CMK (cell line): ENCODE measurements at places on chromosomes 2 and 18.
A peak's percentile ranks its signal among the peaks of the same experiment; 100 is the strongest.

DNA sequence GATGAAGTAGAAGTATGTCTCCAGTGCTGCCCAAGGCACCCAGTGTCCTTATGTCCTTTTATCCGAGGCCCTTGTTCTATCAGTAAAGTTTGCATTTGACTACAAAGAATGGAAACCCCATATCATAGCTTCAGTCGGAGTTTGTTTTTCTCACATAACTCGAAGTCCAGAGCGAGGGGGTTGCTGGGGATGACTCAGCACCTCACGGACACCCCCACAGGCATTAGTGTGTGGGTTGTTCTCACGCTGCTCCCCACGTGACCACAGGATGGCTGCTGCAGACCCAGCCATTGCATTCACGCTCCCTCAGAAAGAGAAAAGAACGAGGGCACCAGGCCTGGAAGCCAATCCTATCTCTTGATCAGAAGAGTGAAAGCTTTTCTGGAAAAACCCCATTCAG, 27.8 kb downstream of the SALL3 start:
- no peak for DNase-seq

- DNase-seq = no peak
These were observed 274.0 kb upstream of the SPRED2 start for GRCh38 chr2:65706411-65706810.

GRCh38 chr2:62705859-62706720, 577 bp downstream of the EHBP1 start:
- peak; percentile 17 for DNase-seq

- DNase-seq = no peak
These were observed 58.4 kb upstream of the POMC start for GRCh38 chr2:25226827-25227226.

GRCh38 chr2:43776324-43776723, 2.5 kb downstream of the DYNC2LI1 start:
- DNase-seq = no peak

DNA sequence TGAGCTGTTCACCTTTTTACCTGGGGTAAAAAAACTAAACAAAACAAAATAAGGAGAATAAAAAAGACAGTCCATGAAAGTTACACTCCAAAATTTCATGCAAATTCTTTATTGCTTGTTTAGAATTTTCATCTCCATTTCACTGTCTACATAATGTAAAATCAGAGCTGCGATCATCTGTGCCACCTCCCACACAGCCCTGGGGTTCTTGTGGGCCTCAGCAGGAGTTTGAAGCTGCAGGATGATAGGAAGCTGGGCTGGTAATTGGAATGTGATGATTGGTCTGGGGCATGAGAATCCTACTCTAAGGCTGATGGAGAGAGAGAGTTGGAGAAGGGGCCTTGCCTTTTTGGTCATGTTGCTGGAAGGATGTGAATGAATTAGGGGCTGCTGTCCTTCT, 4.2 kb upstream of the LHCGR start:
- DNase-seq = no peak

DNA sequence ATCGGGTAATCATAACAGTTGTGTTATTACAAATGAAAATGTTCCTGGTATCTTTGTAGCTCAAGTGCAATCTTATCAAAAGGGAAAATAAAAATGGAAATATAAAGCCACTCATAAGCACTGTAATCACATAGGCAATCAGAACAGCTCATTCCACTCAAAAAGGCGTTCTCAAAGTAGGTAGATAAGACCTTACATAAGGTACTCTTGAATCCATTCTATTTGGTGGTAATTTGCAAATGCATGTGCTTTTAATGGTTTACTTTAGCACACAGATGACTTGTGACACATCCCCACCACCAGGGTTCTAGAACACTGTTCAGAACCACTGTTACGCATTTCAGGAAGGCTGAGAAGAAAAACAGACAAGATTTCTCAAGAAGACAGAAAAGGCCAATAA, 86.7 kb upstream of the NARS1 start:
- DNase-seq = no peak

GRCh38 chr2:177204417-177204816, 8.2 kb upstream of the HNRNPA3 start:
- no peak for DNase-seq

- no peak for DNase-seq
These were observed 463.7 kb upstream of the DSEL start for GRCh38 chr18:67980241-67980640.

DNA sequence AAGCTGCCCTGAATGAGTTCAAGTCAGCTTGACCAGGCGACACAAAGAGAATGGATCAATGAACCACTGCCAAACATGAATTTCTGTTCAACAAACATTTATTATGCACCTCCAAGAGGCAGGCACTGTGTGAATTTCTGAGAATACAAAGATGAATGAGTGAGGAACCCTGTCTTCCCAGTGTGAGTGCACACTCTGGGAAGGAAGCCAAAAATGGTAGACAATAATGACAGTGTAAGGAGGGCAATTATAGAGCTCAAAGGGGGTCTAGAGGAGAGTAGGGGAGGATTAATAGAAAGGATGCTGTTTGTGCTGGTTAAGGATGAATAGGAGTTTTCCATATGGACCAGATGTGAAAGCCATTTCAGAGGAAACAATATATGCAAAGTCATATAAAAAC, 213.4 kb downstream of the DCC start:
- no peak for DNase-seq

DNA sequence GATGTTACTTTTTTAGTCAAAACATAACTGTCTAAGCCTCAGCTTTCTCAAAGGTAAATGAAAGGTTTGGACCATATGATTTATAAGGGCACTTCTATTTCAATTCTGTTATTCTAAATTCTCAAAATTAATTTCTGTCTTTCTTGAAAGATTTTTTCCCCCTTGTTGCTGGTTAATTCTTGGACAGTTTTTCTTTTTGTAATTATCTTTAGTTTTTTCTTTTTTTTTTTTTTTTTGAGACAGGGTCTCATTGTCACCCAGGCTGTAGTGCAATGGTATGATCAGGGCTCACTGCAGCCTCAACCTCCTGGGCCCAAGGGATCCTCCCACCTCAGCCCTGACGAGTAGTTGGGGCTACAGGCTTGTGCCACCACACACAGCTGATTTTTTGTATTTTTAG, 121.0 kb upstream of the MYO3B start:
- DNase-seq = no peak

- no peak for DNase-seq
These were observed 11.1 kb downstream of the BMP10 start for GRCh38 chr2:68860111-68860510.

- no peak for DNase-seq
These were observed 659.0 kb upstream of the CDH7 start for GRCh38 chr18:65091744-65092329.

DNA sequence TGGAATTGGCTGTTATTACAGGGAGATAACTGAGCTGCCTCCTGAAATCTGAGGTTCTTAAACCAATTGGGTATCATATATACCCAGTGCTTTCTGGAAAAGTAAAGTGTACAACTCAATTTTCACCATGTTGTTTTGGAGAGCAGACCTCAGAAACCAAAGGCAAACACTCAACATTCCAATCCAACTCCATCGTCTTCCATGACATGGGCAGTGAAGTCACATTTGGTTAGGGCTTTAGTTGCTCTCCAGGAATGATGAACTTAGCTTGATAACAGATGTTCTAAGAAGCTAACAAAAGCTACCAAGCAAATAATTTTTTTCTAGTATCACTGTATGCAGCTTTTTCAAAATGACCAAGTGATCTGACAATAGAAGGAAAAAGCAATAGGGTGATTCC, 107.0 kb upstream of the SLC35G4 start:
- no peak for DNase-seq

DNA sequence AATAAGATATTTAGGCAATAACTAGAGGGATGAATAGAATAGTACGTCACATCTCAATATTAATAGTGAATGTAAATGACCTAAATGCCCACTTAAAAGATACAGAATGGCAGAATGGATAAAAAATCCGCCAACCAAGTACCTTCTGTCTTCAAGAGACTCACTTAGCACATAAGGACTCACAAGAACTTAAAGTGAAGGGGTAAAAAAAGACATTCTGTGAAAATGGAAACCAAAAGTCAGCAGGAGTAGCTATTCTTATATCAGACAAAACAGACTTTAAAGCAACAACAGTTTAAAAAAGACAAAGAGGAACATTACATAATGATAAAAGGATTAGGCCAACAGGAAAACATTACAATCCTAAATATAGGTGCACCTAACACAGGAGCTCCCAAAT, 56.7 kb upstream of the DSC1 start:
- DNase-seq = no peak

GRCh38 chr2:202096736-202097135, 23.7 kb downstream of the KIAA2012 start:
- DNase-seq = no peak

- no peak for DNase-seq
These were observed 527.6 kb upstream of the MEX3C start for GRCh38 chr18:51724790-51725721.

DNA sequence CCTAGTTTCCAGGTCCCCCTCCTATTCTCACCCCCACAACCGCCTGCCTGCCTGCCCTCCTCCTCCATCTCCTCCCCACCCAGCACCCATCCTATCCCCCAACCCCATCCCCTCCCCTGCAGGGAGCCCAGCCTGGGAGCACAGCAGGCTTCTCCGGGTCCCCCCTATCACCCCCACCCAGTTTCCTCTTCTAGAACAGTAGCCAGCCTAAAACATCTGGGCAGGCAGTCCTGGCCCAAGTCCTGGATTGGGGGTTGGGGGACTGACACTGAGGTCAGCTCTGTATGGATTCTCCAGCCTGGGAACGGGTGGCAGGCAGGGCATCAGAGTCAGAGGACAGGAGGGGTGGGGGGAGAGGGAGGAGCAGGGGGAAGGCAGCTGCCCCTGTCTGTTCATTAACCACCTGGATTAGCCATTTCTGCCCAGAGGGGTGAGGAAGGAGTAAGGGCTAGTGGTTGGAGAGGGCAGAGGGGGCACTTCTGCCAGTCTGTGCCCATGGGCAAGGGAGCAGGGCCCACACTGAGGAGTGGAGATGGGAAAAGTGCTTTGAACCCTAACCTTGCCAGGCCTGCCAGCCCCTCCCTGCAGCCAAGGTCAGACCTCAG, 60.0 kb downstream of the TNS1 start:
- DNase-seq = no peak

DNA sequence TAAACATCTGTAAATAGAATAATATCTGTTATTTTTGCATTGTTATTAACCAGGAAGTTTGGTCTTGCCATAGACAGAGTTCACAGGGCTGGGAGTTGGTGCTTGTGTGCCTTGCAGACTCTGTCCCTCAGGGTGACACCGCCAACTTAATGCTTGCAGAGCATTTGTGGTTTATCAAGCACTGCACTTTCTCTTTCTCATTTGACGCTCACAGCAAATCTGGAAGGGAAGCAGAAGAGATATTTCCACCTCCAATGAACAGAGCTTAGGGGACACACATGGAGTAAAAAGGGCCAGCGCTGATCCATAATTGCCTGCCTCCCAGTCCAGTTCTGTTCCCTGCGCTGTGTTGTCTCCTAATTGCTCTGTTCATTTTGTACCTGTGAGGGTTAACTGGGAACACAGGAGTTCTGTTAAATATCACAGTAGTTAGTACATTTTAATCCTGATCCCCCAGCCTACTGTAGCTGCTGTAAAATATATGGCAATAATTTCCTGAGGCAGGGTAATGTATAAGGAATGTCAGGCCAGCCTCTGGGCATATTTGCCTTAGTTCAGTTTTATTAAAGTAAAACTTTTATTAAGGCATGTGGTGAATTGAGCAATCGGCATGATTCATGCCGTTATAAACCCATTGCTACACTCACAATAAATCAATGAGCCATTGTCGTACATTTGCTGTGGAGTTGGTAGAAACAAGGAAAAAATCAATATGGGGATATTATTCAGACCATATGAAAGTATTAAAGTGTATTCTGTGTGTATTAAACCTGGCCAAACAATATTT, 182.5 kb upstream of the OSR1 start:
- DNase-seq = no peak

- no peak for DNase-seq
These were observed 67.7 kb upstream of the L3MBTL4 start for GRCh38 chr18:6482198-6482977.

GRCh38 chr2:163571423-163572102, 164.2 kb downstream of the FIGN start:
- DNase-seq = no peak

DNA sequence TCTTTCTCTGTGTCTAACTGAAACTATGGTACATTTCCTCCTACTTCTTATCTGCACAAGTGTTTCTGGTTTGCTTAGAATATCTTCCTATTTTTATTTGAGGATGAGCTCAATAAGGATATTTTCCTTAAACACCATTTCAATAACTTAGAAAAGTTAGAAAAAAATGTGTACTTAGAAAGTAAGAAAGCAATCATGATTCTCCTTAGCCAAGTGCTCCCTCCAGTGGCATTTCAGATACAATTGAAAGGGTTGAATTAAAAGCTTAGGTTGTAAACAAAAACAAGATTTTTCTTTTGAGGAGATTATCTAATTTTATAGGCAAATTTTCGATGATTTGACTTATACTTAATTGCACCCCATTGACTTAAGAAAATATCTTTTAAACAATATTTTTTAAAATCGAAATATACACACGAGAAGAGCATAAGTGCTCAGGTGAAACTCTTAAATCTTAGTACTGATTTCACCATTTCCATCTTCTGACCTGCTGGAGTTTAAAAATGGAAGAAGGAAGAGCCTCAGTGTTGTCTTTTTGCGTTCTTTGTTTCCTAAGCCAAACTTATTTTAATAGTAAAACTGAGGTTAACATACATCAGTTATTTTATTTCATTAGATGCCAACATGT, 26.9 kb downstream of the C18orf63 start:
- DNase-seq = no peak

DNA sequence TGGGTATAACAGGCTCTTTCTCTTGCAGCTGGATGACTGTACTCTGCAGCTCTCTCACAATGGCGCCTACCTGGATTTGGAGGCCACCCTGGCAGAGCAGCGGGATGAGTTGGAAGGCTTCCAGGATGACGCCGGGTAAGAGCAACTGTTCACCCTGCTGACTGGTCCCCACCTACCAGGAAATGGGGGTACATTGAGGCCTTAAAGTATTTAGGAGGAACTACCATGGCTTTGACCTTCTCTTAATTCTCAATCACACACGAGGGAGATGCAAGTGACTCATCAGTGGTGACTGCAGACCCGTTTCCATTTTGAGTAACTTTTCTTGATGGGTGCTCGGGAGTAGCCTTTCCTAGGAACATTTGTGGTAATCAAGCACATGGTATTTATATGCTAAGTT, 58.0 kb downstream of the FHOD3 start:
- no peak for DNase-seq

DNA sequence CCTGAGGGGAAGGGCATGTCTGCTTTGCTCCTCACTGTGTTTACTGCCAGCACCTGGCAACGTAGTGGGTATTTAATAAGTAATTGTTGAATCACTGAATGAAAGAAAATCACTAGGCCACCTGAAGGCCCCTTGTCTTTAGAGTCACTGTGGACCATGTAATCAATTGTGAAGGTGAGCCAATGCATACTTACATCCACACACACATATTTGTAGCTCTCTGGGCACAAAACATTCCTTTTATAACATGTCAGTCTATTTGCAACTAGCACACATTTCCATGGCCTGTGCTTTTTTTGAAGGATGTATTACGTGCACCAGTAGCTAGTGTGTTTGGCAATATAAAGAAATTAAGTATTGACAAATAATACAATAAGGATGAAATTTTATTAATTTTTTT, 11.2 kb downstream of the ATP8B1 start:
- no peak for DNase-seq

- no peak for DNase-seq
These were observed 195.8 kb downstream of the HDAC4 start for GRCh38 chr2:239204876-239205468.
